ENCODE measurements at places on chromosomes 5 and 9.

- DNase-seq: no peak
These were observed 133.7 kb upstream of the EPB41L4A start for GRCh38 chr5:112552791-112553190.

GRCh38 chr5:44774279-44774880 is 34.4 kb upstream of the MRPS30 start:
- peak; percentile 51 for DNase-seq

DNA sequence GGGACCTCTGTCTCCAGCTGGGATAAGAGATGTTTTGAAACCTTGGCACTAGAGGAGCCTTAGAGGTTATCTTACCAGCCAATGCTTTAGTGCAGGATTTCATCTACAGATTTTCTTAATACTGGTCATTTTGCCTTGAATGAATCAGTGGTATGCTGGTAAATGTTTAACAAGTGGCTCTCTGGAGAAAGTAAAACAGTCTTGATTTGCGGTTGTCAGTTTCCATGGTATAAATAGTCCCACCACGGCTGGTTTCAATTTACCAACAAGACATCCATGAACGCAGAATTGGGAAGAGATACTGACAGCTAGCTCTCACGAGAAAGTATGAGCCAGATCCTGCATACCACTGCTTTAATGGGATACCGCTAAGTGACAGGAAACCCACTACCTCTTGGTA is 56.7 kb upstream of the CXCL14 start:
- DNase-seq: peak; percentile 17

- no peak for DNase-seq
These were observed 11.7 kb upstream of the DENND1A start for GRCh38 chr9:123941524-123942070.

DNA sequence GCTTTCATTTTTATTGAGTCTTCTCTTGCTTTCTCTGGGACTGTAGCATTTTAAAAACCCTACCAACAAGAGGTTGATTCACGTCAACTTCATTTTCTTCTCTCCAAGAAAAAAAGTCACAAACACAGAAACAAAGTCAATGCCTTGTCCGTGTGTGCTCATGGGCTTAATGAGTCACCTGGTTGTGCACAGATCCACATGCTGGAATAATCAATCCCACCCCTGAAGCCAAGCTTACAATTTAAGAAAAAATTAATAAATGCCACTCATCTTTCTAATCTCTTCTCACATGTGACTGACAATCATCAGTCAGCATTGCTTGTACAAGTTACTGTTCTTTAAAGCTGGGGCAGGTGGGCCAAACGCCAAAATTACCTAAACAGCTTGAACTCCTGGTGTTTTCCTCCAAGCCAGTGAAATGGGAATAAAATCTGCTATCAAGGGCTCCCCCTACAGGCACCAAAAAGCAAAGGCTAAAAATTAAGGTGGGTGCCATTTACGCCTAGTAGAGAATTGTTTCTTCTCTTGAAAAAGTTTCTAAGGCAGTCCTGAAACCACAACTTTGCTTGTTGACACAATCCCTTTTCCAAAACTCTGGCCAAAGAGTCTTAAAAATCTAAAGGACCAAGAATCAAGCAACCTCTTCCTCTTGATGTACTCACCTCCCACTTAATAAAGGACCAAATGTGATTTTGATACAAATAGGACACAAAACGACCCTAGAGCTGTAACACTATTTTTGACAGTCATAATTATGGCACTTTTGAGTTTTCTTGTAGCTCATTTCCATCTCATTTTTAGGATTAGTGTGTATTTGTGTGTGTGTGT is 21.3 kb downstream of the TRMO start:
- DNase-seq: peak; percentile 49

GRCh38 chr9:82890865-82891264 is 172.1 kb downstream of the RASEF start:
- DNase-seq: no peak

DNA sequence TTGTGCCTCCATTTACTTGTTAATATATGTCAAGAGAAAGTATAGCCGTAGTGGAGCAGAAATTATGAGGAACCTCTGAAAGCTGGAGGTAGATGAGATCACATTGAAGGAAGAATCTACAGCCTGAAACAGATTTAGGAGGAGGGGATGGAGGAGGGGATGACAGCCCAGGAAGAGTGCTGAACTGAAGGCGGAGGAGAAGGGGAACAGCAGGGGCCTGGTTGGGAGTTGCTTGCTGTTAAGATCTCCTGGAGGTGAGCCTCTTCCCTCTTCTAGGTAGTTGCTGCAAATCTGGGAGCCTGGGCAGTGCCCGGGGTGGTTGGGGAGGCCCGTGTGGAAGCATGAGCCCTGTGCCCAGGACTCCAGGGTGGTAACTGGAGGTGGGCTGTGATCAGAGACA is 111.8 kb upstream of the SEMA6A start:
- no peak for DNase-seq

DNA sequence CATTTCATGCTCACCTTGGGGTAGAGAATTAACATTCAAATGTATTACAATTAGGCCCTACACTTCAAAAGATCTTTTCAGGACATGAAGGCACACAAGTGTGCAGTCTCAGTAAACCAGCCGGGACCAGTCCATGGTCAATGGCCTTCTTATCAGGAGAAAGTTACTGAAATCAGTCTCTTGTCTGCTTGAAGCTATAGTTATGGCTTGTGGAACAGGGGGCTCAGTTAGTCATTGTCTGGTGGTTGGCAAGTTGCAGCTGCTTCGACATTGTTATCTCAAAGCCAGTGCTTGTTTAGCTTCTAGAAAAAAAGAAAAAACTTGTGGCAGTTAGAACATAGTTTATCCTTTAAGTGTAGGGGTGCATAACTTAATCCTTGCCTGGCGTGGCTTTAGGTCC is 213.1 kb upstream of the ACO1 start:
- DNase-seq: no peak

- DNase-seq: no peak
These were observed 81.4 kb upstream of the ANKRD55 start for GRCh38 chr5:56314529-56314928.

GRCh38 chr9:70257991-70258691 is 637 bp upstream of the SMC5 start:
- DNase-seq: peak; percentile 73

DNA sequence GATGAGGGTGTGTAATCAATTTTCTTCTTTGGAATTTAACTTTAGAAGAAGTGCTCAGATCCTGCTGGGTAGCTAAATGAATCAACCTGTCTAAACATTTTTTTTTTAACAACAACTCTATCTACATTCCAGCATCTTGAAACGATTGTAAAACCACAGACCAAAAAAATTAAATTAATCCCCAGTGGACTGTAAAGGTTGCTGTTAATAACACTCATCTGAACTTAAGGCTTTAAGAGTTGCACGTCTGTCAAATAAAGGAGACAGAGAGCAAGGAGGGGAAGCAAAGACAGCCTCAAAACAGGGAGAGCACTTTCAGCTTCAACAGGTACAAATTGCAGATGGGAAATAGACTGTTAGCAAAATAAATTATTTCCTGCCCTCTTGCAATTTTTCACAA is 548.5 kb downstream of the DTWD2 start:
- DNase-seq: peak; percentile 86

DNA sequence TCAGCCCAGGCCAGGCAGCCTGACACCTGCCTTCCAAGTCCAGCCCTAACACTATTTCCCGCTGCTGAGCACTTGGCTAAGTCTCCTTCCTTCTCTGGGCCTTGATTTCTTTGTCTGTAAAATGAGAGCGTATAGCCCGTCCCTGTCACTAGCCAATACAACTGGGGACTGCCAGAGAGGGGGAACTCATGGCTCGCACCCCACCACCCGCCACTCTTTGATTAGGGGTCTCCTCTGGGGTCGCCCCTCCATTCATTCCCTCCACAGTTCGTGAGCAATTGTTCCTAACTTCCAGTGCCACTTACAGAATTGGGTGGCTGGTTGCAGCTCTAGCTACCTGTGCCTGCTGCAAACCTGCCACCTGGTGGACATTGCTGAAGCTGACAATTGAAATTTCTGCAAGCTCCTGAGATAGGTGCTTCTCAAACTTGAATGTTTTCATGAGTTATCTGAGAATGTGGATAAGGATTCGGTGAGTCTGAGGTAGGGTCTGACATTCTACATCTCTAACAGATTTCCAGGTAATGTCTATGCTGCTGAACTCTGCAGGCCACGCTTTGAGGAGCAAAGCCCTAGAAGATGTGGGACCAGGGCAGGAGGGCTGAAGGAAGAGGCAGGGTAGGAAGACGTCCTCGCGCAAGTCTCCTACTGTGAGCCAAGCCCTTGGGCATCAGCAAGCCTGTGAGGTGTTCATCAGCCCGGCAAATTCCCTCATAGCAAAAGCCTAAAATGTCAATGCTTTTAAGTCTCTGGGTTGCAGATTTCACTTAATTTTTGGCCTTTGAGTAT is 13.3 kb upstream of the RECK start:
- DNase-seq: peak; percentile 67

- peak; percentile 53 for DNase-seq
These were observed 88.2 kb downstream of the PALM2AKAP2 start for GRCh38 chr9:109868207-109868606.

- DNase-seq: no peak
These were observed 178.8 kb upstream of the IL12B start for GRCh38 chr5:159509002-159509660.

- DNase-seq: no peak
These were observed 205.2 kb upstream of the SEMA6A start for GRCh38 chr5:116779846-116780245.

- peak; percentile 54 for DNase-seq
These were observed 108.1 kb upstream of the FBN2 start for GRCh38 chr5:128646176-128646575.

- DNase-seq: no peak
These were observed 99.1 kb upstream of the ABCA1 start for GRCh38 chr9:105027084-105027483.

GRCh38 chr5:131532031-131532640 is 102.9 kb downstream of the RAPGEF6 start:
- DNase-seq: no peak

- DNase-seq: peak; percentile 20
These were observed 12.4 kb downstream of the UBAP1 start for GRCh38 chr9:34190996-34191892.

DNA sequence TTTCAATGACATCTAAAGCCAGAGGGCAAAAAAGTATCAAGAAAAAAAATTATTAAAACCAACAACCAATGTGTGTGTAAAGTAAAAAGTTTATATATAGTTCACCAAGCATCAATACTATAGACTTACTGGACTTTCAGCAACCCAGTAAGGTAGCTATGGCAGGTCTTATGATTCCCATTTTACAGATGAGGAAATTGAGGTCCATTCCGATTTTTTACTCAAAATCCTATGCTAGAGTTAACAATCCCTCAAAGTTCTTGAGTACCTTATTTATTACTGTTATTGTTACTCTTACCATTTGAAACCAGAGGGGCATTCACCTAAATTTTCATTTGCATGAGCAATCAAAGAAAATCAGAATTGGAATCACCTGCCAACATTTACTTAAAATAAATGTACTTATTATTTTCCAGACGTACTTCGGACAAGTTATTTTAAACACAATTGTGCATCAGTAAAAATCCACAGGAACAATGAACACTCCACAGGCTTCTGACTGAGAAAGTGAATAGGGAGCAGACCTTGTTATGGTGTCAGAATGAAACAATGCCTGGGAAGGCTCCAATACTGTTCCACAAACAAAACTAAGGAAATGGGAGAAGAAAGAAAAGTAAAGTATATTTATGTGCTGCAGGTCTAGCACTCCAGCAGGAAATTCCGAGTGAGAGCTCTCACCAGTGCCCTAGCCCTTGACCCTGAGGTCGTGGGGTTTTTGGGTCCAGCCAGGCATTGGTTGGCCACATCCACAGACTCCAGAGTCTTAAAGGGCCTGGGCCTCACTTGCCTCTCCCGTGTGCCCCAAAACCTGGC is 229.9 kb downstream of the PIK3R1 start:
- no peak for DNase-seq

GRCh38 chr9:131419026-131419614 is 25.2 kb downstream of the PRRC2B start:
- DNase-seq: peak; percentile 23

DNA sequence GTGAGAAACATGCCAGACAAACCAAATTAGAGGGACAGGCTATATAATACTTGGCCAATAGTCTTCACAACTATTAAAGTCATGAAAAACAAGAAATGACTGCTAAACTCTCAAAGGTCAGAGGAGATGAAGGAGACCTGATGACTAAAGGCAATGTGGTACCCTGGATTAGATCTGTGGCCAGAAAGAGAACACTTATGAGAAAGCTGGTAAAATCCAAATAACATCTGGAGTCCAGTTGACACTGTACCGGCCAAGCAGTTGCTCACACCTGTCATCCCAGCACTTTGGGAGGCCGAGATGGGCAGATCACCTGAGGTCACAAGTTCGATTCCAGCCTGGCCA is 24.4 kb downstream of the ATOX1 start:
- no peak for DNase-seq

GRCh38 chr5:107269256-107269655 is 401.5 kb downstream of the EFNA5 start:
- DNase-seq: no peak

- no peak for DNase-seq
These were observed 257.6 kb downstream of the RFX3 start for GRCh38 chr9:3268223-3268622.

- no peak for DNase-seq
These were observed 147.6 kb downstream of the CEMIP2 start for GRCh38 chr9:71620746-71621145.
